ENCODE measurements at places on chromosomes 7 and 10. TPM values are rescaled to one million over a fixed set of nuclear protein-coding genes. Genes with fewer than 3 reads are reported as not detected.

HOGA1 gene
- 0.49 TPM for total RNA-seq

EPHB6 gene
- total RNA-seq = 1.5 TPM

AGR2 gene
- 2,751 TPM for total RNA-seq

ABCB1 gene
- total RNA-seq = 22.2 TPM

GRCh38 chr7:102994567-102994966, 80.0 kb downstream of the FBXL13 start:
- DNase-seq = no peak

GRCh38 chr10:25226775-25227682, 52.2 kb downstream of the GPR158 start:
- DNase-seq = peak; percentile 32

GRCh38 chr10:16497911-16498310, 23.8 kb downstream of the C1QL3 start:
- no peak for DNase-seq

DNA sequence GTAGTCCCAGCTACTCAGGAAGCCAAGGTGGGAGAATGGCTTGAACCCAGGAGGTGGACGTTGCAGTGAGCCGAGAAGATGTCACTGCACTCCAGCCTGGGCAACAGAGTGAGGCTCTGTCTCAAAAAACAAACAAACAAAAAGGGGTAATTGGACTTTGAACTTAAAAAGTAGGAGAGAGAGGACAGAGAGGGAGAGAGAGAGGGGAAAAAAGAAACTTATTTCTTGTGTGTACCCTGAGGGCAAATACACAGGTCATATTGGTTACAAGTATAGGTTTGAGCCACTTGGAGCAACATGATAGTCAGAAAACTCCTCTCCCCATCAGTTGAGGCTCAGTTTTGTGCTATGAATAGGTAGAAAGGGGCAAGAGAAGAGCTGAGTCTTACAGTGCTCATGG, 42.8 kb upstream of the CCDC7 start:
- DNase-seq = no peak

- no peak for DNase-seq
Measured at GRCh38 chr7:115734641-115735040, 295.9 kb downstream of the TFEC start.

DNA sequence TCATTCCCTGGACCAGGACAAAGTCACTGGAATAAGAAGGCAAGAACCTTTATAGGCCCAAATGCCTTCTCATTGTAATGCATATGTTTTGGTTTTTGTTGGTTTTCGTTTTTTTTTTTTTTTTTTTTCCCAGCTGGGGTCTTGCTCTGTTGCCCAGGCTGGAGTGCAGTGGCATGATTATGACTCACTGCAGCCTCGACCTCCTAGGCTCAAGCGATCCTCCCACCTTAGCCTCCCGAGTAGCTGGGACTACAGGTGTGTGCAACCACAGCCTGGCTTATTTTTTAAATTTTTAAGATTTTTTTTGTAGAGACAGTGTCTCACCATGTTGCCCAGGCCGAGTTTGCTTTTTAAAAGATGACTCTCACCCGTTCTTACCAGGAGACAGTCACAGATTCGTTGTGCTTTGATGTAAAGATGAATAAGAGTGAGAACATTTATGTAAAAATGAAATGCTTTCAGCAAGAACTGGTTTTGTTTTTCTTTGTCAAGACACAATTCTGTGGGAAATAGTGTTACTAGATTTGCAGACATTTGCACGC, 7.6 kb downstream of the IQCE start:
- no peak for DNase-seq

DNA sequence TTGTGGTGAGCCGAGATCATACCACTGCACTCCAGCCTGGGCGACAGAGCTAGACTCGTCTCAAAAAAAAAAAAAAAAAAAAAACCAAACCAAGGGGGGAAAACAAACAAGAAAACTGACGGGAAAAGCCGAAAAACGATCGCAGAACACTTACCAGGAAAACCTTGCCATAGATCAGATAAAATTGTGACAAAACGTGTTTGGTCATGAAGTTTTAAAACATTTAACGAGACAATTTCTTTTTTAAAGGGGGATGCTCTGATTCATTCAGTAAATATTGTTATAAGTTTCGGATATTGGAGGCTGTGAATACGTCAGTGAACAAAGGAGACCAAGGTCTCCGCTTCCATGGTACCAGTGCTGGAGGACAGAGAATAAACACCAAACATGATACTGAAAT, 77.3 kb downstream of the ARMC3 start:
- DNase-seq = no peak

All from colonic mucosa (tissue), 4 donors.